HTR-8/SVneo (cell line): ENCODE measurements at places on chromosomes 11 and 22.

DNA sequence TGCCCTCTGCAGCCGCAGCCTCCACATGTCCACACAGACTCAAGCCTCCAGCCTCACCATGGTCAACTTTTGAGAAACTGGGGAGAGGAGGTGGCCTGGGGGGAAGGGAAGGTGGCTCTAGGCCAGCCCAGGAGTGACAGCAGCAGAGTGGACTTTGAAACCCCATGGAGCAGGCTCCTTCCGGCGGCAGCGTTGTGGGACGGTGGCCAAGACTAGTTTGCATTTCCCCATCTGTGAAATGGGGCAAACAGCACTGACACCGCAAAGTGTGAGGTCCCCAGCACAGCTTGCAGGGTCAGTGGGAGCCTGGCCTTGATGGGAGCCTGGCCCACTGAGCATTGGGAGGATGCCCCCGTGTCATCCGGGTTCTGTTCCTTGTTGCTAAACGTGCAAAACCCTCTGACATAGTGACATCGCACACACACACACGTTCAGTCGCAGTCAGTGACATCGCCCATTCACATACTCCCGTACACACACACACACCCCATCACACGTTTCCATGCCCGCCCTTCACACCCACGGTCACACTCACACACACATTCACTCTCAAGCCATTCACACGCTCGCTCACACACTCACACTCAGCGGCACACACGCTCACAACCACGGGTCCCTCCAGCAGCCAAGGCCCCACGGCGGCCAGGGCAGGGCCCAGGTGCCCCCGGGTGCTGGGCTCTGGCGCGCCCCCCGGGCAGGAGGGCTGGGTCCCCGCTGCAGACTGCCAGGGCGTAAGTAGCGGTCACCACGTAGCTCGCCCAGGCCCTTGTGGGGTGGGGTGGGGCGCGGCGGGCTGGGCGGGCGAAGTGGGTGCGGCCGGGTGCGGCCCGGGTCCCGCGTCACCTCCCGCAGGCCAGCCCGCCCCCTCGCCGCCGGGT lies 585 bp downstream of the CYB5R3 start:
- no peak for DNase-seq

DNA sequence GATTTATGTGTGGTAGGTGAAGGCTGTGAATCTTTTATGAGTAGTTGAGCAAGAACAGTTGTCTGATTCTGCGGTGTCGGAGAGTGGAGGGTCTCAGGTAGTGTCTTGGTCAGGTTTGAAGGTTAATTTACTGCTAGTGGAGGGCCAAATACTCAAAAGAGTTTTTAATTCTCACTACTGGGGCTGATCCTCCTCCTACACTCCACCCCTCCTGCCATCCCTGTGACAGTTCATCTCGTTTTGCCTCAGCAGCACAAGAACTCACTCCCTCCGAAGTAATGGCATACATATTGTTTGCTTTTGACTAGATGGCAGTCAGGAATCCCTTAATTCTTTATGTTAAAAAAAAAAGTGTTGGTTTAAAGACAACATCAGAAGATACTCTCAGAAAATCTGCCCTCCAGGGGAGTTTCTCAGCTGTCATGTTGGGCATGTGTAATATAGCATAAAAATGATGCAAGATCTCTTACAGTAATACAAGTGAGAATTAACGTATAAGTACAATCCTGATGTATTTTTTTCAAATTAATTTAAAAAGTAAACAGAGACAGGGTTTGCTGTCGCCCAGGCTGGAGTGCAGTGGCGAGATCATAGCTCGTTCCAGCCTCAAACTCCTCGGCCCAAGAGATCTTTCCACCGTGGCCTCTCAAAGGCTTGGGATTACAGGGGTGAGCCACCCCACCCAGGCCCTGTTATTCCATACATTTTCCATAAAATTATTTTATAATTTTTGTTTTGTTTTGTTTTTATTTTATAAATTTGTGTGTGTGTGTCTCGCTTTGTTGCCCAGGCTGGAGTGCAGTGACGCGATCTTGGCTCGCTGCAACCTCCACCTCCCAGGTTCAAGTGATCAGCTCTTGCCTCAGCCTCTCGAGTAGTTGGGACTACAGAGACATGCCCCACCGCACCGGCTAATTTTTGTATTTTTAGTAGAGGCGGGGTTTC lies 1.3 kb downstream of the FAR1 start:
- no peak for DNase-seq

DNA sequence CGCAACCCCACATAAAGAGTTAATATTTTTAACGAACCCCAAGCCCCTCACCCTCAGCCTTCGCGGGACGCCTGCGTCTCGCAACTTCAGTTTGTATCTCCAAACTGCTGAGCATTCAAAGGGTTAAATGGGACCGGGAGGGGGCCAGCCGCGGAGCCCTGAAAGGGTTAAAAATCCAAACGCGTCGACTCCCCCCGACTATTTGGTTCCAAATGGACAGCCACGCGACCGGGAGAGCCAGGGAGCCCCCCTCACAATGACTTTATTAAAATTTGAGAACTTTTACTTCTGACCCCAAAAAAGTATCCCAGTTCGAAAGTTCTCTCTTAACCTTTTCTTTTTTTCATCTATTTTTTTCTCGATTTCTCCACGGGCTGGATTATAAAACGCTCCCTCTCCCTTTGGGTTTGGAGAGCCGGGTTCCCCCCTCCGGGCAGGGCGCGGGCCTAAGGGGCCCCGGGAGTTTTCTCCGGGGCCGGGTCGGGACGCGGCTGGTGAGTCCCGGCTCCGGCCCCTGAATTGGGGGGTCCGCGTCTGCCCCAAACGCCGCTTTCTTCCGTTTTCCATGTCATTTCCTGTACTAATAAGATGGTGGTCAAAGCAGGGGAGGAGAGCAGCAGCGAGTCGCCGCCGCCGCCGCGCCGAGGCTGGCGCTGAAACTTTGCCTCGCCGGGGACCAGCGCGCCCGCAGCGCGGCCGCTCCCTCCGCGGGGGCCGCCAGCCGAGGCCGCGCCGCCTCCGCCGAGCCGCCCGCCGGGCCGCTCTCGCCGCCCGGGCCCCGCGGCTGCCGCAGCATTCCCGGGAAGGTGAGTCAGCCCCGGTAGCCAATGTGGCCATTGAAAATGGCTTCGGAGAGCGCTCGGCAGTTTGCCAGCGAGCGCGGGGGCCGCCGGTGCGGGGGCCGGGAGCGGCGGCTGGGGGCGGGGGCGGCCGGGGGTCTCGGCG lies at the start of gene PRDM11:
PRDM11 (plus strand) TSS at position 568 of the 945 bp plus-strand sequence. CDS start 35,128 bp downstream, outside the sequence.
- peak; percentile 54 for DNase-seq

DNA sequence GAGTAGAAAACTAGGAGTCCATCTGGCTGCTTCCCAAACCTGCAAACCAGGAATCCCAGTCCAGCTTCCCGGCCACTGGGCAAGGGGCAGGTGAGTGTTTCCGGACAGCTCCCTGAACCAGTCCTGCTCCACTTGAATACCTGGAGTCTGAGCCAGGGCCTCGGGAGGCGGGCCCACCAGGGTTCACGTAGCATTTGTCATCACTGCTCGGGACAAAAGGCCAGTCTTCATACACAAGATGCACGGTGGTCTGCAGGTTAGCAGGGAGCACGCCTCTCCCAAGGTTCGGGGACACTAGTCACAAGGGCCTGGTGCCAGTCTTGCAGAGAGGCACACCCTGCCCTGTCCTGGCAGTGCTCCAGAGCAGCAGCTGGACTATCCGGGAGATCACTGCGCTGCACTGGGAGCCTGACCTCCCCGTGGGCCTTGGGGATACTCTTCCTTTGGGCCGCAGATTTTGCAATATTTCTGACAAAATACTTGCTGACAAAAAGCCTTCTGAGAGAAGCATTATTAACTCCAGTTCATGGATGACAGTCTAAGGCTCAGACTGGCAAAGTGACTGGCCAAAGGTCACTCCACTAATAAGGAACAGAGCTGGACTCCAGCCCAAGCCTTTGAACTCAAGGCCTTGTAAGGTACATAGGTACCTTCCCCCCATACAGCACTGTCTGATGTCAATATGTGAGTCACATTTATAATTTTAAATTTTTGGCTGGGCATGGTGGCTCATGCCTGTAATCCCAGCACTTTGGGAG lies 25.1 kb downstream of the CD6 start:
- DNase-seq, result no peak

GRCh38 chr22:42069801-42070516 lies 653 bp downstream of the NAGA start:
- no peak for DNase-seq

DNA sequence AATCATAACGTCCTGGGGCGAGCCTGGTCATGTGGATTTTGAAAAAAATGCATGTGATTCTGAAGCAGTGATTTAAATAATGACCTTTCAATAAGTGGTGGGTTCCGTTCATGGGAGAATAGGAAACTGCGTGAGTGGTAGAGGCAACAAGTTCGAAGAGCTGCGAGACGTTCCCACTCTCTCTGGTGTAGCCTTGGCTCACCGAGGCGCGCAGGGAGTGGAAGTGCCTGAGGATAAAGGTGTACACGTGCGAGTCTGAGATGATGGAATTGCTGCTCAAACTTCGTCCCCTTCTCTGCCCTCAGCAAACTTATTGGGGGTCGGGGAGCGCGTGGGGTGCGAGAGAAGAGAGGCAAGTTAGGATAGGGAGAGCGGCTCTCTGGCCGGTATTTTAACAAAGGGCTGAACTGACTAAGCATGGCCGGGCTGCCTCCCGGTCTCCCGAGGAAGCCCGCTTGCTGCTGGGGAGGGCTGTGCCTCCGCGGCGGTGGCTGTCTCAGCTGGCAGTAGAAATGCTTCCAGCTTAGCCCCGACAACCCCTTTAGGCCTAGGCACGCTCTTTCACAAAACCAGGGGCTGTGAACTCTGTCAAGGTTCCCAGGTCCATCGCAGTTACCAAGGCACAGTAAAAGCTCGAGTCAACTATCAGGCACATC lies 875 bp upstream of the STT3A start:
- no peak for DNase-seq

- no peak for DNase-seq
Observed at GRCh38 chr11:62719302-62719978, 7.8 kb downstream of the HNRNPUL2 start.

DNA sequence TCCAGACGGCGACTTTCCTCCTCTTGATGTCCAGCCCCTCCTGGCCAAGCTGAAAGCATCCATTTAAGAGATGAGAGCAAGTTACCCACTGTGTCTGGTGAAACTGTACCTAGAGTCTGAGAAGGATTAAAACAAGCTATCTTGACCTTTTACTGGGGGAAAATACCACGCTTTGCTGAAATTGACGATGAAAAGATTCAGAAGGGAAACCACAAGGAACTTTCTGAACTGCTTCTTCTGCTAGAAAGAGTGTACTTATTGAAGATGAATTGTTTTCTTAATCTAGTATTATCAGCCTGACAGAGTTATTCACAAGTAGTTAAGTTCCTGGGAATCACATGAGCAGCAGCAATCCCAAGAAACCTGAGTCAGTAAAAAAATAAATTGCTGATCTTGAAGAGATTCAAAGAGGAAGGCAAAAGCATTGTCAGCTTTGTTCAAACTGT lies 13.1 kb upstream of the MS4A6A start:
- DNase-seq, result no peak

DNA sequence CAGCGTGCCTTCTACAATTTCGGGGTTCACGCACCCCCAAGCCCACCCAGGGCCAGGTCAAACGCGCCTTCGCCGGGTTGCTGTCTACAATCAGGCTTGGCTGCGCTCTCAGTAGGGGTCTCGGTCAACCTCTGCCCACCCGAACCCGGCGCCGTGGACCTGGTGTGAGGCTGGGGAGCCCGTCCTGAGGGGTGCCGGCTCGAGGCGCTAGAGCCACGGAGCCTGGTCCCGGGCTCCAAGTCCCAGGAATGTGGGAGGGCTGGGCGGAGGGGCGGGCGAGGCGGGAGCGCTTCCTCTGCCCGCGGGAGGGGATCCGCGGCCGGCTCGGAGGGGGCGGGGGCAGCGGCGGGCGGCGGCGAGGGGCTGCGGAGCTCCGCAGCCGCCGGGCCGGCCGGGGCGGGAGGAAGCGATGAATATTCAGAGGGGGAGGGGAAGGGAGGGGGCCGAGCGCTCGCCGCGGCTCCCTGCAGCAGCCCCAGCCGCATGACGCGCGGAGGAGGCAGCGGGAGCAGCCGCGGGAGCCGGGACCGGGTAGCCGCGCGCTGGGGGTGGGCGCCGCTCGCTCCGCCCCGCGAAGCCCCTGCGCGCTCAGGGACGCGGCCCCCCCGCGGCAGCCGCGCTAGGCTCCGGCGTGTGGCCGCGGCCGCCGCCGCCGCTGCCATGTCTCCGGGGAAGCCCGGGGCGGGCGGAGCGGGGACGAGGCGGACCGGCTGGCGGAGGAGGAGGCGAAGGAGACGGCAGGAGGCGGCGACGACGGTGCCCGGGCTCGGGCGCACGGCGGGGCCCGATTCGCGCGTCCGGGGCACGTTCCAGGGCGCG lies at the start of gene PTPRJ:
PTPRJ (plus strand) TSS at position 472 of the 819 bp plus-strand sequence. CDS start 354 bp downstream, outside the sequence.
- DNase-seq, result peak; percentile 60

- no peak for DNase-seq
Observed at GRCh38 chr11:130133716-130134115, 25.9 kb upstream of the ST14 start.

GRCh38 chr11:71977743-71978418 lies 20.8 kb upstream of the IL18BP start:
- peak; percentile 60 for DNase-seq

GRCh38 chr22:35766654-35767580 lies 49.2 kb downstream of the APOL5 start:
- no peak for DNase-seq

DNA sequence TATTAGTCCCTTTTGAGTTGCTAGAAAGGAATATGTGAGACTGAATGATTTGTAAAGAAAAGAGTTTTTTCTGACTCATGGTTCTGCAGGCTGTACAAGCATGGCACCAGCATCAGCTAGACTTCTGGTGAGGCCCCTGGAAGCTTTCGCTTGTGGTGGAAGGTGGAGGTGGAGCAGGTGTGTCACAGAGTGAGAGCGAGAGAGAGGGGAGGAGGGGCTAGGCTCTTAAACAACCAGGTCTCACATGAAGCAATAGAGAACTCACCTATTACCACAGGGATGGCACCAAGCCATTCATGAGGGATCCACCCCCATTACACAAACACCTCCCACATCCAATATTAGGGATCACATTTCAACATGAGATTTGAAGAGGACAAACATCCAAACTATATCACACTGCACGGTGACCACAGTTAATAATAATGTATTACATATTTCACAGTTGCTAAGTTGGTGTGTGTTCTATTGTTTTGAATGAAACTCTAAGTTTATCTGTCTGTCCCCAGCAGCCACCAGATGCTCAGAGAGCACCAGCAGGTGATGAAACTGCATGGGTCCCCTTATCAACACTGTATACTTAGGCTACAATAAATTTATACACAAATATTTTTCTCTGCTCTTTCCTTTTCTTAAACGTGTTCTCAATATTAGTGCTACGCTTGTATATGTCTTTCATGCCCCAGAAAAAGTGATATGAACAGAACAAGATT lies 14.1 kb downstream of the ZFP91 start:
- DNase-seq, result no peak

GRCh38 chr11:86261328-86261727 lies 16.8 kb downstream of the EED start:
- no peak for DNase-seq

- DNase-seq, result no peak
Observed at GRCh38 chr22:36823186-36823839, 6.5 kb upstream of the PVALB start.

DNA sequence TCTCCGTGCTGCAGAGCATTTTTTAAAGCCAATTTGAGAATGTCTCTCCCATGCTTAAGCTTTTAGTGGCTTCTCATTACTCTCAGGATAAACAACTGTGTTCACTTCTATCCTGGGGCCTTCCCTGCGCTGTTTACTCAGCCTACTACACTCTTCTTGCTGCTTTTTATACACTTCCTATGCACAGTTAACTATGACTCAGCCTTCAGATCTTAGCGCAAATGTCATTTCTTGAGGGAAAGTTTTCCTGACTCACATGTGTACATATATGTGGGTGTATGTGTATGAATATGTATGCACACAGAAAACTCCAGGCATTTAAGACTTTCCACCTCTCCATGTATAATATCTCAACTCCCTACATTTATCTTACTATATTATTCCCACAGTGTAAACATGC lies 9.8 kb downstream of the THAP12 start:
- DNase-seq, result peak; percentile 37
